ENCODE measurements at places on chromosomes 12 and 14.

DNA sequence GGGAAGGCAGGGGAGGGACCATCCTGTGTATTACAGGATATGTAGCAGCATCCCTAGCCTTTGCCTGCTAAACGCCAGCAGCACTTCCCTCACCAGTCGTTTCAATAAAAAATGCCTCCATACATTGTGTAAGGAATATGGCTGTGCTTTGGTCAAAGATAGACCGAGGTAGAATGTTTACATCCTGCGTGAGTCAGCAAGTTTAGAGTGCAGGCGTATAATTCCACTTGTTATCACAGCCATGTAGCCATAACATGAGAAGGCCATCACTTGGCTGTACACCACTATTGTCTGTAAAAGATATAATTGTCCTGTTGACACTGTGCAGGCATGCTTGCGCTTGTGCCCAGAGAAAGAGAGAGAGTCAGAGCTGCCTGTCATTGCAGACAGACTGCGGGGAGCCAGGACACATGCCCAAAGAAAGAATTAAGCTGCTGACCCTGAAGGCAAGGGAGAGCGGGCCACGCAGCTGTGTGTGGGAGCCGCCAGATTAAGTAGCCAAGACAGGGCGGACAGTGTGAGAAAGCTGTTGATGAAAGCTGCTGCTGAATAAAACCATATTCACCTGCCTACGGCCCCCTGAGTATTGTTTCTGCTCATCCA lies 68.4 kb downstream of the CRACR2A start:
- no peak for DNase-seq

DNA sequence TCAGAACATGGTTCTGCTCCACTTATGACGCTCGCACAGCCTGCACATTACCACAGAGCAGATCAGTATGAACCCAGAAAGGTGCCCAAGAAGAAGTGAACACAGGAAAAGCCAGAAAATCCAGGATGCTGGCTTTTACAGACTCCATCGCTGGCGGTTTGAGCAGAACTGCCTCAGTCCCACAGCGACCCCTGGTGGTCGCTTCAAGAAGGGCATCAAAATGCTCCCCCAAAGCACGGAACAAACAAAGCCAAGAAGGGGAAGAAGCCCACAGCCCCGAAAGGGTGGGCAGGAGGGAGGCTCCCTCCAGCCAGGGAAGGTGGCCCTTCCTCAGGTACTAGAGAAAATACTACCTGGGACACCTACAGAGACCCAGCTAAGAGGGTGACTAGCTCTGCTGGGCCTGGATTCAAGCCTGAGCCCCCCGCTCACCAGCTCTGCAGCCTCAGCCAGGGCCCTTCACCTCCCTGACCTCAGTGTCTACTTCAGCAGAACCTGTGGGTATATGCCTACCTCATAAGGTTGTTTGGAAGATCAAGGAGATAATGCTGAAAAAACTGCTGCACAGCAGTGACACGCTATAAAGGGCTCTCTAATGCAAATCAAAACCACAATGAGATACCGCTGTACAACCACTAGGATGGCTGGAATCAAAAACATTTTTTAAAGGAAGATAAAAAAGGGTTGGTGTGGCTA lies 98.1 kb downstream of the NCOR2 start:
- no peak for DNase-seq

- DNase-seq, result no peak
Measured at GRCh38 chr14:66802962-66803361, 295.0 kb downstream of the GPHN start.

GRCh38 chr12:26164118-26164517 lies 31.3 kb upstream of the SSPN start:
- DNase-seq, result no peak

DNA sequence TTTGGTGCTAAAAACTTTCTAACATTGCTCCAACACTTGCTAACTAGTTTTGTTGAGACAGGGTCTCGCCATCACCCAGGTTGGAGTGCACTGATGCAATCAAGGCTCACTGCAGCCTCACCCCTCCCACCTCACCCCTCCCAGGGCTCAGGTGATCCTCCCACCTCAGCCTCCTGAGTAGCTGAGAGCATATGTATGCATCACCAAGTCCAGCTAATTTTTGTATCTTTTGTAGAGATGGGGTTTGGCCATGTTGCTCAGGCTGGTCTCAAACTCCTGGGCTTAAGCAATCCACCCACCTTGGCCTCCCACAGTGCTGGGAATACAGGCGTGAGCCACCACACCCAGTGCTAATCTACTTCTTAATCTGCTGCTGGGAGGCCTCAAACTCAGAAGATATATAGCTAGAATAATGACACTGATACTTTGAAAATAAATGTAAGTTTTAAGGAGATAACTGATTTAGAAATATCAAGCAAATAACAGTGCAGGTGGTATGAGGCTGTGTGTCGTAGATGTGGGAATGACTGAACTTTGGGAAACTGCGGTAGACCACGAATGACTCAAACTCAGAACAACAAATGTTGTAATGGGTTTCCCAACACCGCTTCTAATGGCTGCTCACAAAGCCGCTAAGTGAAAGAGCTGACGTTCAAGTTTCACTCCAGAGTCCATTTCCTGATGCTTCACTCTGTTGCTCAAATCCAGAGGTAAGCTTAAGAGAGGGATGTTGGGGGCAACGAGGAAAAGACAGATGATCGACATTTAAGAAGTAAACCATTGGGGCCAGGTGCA lies 10.0 kb downstream of the TMCC3 start:
- DNase-seq, result no peak

DNA sequence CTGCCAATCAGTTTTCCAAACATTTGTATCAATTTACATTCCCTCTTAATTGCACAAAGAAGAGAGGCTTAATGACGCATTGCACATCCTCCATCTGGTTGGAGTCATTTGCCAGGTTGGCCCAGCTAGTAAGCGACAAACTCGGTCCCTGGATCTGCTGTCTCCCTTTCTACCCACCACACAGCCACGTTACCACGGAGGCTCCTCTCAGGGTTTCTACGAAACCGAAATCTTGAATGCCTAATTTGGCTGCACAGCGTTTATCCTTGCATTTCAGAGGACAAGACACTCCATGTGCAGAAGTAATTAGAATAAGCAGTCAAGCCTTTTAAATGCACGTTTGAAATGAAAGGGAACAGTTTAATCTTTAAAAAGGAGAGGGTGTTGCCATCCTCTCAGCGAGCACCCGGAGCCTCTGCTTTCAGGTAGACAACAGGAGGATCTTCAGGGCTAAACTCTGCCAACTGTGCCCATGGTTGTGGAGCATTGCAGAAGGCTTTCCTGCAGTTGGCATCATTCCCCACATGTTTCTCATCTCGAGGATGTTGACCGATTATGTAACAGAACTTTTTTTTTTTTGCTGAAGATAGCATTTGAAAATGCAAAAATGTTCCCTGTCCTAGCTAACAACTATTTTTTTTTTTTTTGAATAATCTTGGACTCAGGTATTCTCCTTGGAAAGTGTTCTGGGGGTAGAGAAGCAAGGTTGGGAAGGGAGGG lies 37.8 kb downstream of the SLC24A4 start:
- no peak for DNase-seq

DNA sequence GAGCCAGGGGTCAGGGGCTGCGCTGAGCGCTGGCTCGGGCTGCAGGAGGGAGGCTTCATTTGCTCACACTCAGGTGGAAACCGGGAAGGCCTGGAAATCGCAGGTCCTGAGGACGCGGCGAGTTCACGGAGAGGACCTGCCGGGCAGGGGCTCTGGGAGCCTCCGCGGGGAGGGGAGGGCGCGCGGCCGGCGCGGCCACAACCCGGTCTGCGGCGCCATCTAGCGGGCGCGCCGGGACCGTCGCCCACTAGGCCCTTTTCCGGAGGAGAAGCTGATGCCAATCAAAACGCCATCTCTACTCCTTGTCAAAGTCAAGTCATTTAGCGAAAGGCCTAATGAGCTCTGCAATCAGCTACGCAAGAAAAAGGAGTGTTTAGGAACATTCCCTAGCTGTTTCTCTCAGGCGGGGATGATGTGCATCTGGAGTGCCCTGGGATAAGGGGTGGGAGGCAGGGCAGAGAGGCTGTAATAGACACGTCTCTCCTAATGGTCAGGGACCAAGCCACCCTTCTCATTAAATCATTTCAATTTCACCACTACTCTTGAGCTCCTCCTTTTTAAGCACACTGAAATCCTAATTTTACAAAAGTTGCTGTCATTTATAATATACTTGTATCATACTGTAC lies 885.8 kb upstream of the TMEM132C start:
- no peak for DNase-seq

DNA sequence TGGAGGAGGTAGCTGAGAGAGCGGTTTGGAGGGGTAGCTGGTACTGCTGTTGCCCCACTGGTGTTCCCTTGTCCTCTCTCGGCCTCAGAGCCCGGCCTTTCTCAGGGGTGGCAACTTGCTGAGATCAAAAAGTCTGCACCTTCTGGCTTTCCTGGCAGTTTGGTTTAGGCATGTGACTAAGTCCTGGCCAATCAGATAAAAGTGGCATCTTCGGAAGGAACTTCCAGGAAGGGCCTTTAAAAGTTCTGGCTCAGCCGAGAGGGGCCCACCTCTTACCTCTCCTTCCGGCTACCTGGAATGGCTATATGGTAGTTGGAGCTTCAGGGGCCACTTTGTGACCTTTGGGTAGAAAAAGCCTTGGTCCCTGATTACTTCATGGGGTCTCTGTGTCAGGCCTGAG lies 152.6 kb downstream of the GLT1D1 start:
- no peak for DNase-seq

GRCh38 chr14:53044486-53044885 lies 93.6 kb upstream of the FERMT2 start:
- no peak for DNase-seq

GRCh38 chr12:55682087-55682796 lies 25.5 kb downstream of the ITGA7 start:
- no peak for DNase-seq

GRCh38 chr14:95395098-95395737 lies 75.5 kb upstream of the CLMN start:
- no peak for DNase-seq

- DNase-seq, result no peak
Measured at GRCh38 chr12:113893221-113893620, 72.9 kb downstream of the RBM19 start.

GRCh38 chr12:75634244-75635222 lies 123.1 kb upstream of the KRR1 start:
- DNase-seq, result no peak

DNA sequence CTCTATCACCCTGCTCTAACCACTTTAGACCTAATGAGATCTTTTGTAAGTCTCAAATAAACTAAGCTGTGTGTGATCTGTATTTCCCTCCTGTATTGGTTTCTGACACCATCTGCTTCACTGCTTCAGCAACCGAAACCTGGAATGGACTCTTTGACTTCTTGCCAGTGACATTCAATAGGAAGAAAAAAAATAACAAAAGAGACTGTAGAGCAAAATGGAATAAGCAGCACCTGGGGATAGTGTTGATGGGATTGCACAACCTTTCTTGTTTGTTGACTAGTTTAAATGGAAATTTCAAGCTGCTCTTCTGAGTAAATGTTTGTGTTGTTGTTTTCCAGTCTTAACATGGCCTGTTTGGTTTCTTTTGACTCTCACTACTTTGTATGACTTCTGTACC lies 888.6 kb upstream of the SEL1L start:
- no peak for DNase-seq

- DNase-seq, result no peak
Measured at GRCh38 chr14:79641371-79641770, 569.9 kb downstream of the DIO2 start.

- DNase-seq, result peak; percentile 15
Measured at GRCh38 chr14:68787092-68787992, 5.5 kb downstream of the ZFP36L1 start.

DNA sequence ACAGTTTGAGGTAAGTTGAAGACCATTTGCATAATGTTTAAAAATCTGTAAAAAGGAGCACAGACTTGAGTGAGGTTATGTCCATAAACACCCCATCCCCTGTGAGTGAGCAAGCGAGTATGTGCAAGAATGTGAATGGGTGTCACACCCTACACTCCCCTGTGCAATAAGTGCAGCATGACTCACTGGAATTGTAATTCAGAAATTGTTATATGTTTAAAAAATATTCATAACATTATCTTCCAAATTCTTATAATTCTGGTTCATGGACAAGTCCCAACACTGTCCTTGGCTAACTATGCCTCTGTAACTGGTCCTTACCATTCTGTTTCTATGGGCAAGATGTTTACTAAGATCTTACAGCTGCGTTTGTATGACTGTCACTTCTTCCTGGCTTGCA lies 207.8 kb upstream of the FAR2 start:
- no peak for DNase-seq

GRCh38 chr12:102806110-102806509 lies 110.9 kb downstream of the PAH start:
- DNase-seq, result no peak

DNA sequence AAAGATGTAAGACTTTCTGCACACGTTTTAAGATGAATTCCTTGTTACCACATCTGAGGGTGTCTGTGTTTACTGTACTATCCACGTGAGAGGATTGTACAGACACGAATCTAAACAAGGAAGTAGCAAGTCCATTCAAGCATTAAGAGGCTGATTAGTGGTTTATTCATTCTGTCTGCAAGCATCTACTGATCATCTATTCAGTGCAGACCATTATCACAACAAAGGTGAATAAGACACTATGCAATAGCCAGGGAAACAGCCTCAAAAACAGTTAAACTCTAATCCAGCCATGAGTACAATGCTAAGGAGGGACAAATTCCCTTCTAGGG lies 111.6 kb upstream of the PZP start:
- no peak for DNase-seq

- DNase-seq, result no peak
Measured at GRCh38 chr14:73889376-73889775, 2.7 kb downstream of the ZNF410 start.

GRCh38 chr12:89960607-89961394 lies 252.2 kb upstream of the ATP2B1 start:
- no peak for DNase-seq

DNA sequence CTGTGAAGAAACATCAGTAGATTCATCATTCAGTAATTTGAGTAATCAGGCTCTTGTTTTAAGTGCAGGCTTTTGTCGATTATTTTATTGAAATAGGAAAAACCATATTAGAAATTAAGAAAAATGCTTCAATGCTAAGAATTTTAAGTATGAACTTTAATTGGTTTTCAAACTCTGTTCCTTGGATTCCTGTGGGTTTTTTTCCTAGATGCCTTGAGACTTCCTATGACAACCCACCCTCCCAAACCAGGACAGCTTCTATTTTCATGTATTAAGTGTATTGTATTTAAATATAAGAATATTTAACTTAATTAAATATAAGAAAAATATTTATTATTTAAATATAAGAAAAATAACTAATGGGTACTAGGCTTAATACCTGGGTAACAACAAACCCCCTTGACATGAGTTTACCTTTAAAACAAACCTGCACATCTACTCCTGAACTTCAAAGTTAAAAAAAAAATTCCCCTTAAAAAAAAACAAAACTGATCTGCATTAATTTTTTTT lies 3.0 kb downstream of the ARHGAP5 start:
- no peak for DNase-seq

DNA sequence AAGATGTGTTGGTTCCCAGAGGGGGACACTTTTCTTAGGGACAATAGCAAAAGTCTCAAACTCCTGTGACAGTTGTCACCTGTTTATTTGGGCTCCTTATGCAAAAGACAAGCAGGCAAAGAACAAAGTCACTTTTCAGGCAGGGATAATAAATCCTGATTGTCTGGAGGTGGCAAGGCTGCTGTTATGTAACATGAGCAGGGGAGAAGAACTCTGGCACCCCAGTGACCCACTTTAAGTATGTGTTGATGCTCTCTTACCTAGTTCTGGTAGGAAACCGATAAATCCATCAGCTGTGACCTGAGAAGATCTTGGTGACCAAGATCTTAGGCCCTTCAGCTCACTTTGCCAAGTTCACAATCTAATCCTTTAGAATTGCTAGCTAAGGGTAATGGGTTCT lies 17.4 kb downstream of the MDGA2 start:
- DNase-seq, result no peak

- DNase-seq, result peak; percentile 46
Measured at GRCh38 chr12:64192644-64193444, 29.3 kb downstream of the KICS2 start.
